ENCODE measurements at places on chromosomes 5 and 9. TPM values are rescaled to one million over a fixed set of nuclear protein-coding genes. Genes with fewer than 3 reads are reported as not detected.

DNA sequence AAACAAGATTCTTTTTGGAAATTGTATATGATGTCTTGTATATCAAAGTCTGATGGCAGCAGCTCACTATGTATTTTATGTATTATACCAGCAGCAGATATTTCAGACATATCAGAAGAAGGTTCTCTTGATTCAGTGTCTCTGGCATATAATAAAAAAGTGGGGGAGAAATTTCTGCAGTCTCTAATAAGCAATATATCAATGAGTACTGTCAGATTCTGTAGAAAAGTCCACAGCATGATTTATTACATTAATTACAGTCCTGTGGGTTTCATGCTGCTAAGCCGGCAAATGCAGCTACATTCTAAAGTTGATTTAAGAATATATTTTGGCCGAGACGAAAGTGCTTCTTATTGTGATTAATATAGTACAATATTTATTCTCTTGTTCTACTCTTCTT, 113.1 kb downstream of the KIAA1958 start:
- DNase-seq: no peak

Gene ADRB2
- not detected for total RNA-seq

Gene FRMPD1
- not detected for total RNA-seq

- DNase-seq: no peak
Measured at GRCh38 chr5:63154476-63155309, 576.1 kb downstream of the LRRC70 start.

Gene DNM1
- total RNA-seq: 3.9 TPM

Gene SLC6A7
- not detected for total RNA-seq

Gene THOC3
- 81.0 TPM for total RNA-seq

GRCh38 chr9:114283551-114284111, 39.3 kb upstream of the ORM1 start:
- DNase-seq: peak; percentile 28

Gene SMC5
- 7.7 TPM for total RNA-seq
